Effector memory CD8-positive, alpha-beta T cell (primary cell): ENCODE measurements at places on chromosomes 5 and 9.

DNA sequence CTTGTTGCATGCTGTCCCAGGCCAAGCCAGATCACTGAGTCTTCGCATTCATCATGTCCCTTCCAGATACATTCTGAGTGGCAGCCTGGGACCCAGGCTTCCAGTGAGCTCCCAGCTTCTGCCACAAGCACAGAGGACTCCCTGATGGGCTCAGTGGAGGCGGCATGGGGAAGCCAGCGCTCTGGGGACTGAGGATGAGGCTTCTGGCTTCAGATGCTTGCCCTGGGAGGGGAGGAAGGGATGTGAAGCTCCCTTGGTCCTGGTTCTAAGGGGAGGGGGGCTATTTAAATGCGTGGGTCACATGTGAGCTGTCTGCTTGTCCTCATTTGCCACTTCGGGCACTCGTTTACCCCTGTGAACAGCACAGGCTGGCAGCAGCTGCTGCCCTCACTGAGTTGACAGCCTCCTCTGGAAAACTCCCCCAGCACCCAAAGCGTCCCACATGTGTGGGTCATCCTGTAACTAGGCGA, 174.0 kb downstream of the NR3C1 start:
- DNase-seq = peak; percentile 25

- no peak for DNase-seq
Observed at GRCh38 chr9:128121924-128122808, 5.4 kb downstream of the PTGES2 start.

DNA sequence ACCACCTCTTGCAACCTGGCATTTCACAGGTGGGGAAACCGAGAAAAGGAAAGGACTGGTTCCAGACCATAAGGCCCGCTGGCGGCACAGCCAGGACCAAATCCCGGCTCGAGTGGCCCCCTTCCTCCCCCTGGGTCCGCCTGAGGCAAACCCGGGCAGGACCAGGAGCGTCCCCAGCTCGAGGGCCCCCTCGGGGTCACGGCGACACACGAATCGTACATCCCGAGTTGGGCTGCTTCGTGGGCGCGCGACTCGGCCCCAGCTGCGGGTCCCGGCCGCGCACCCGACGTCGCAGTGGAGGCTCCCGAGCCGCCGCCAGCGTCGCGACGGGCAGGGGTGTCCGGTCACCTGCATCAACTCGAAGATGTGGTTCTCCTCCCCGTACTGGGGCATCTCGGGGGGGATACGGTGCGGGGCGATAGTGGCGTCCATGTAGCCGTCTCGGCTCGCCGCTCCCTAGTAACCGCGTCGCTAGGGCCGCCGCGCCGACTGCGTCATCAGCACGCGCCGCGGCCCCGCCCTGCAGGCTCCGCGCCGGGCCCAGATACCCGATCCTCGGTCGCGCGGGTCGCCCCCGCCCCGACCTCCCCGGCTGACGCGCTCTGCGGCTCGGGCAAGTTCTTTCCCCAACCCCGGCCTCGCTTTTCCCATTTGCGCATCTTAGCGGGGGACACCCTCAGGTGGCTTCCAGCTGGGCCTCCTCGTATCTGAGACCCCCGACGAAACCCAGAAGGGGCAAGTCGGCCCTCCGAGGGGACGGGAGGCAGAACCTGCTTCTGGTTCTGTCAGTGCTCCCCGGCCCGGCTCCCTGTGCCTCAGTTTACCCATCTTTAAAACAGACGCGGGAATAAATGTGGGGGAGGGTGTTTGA, at the start of gene AK8:
AK8 (minus strand) TSS at position 461 of the 871 bp plus-strand sequence; CDS start at position 432, 29 bp downstream.
- DNase-seq = peak; percentile 80

DNA sequence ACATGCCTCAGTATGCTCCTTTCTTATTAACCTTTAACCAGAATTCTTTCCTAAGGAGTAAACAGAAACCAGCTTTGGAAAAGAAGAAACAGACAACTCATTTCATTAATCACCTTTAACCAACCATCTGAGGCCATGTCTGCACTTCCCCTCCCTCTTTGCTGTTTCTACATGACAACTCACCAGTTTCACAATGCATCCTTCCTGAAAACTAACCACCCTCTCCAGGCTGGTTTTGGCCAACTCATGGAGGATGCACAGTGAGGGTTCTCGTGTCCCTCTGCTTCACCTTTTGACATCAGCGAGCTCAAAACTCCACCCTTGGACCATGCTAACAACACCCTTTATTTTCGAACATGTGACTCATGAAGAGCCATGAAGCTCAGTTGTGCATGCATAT, 244.1 kb downstream of the ELAVL2 start:
- DNase-seq = no peak

DNA sequence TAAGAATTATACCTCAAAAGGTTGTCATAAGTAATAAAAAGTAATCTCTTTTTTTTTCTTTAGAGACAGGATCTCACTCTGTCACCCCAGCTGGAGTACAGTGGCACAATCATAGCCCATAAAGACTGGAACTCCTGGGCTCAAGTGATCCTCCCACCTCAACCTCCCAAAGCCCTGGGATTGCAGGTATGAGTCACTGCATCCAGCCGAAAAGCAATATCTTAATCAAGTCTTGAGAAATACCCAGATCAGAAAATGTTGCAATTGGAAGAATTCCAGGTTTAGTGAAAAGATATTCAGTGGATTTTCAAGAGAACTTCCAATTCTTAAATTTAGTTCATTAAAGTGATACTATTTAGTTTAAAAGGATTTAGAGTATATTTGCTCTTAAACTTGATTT, 40.9 kb upstream of the IDNK start:
- DNase-seq = no peak

- no peak for DNase-seq
Observed at GRCh38 chr9:123073991-123074422, 40.5 kb downstream of the GPR21 start.

DNA sequence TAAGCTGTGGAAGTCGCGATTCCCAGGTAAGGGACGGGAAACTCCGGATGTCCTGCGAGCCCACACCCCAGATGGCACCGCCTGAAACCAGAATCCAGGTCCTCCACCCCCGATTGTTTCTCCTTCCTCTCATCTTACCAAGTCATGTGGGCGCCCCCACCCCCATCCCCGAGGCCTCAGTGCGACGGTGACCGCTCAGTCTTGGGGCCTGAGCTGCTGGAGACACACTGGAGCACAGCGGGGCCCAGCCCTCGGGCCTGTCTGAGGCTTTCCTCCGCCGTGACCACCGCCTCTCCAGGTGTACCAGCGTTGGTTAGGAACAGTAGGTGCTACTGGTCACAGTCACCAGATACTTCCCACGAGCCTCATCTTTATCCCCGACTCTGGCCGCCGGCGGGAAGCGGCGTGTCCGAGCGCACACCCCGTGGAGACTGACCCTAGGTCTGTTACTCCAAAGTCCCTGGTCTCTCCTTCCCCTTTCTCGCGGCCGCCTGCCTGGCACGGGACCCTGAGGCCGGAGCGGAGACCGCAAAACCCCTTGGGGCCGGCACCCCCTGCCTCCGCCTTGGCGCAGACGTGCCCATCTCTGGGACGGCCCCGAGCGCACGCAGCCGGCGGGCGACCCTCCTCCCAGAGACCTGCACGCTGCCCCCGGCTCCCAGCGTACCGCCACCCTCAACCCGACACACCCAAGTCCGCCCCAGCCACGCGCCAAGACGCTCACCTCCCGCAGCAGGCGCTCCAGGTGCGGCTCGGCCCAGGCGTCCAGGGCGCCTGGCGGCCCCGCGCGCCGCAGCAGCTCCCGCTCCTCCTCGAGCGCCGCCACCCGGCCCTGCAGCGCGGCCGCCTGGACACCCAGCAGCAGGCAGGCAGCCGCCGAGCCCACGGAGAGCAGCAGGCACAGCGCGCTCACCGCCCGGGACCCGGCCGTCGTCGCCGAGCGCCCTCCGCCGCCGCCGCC, 733 bp downstream of the COL23A1 start:
- no peak for DNase-seq

GRCh38 chr5:127746756-127747155, 43.6 kb downstream of the CCDC192 start:
- DNase-seq = no peak

- DNase-seq = no peak
Observed at GRCh38 chr9:70557661-70558369, 143.4 kb upstream of the KLF9 start.

GRCh38 chr5:157372472-157372822, 87.6 kb upstream of the NIPAL4 start:
- DNase-seq = no peak

DNA sequence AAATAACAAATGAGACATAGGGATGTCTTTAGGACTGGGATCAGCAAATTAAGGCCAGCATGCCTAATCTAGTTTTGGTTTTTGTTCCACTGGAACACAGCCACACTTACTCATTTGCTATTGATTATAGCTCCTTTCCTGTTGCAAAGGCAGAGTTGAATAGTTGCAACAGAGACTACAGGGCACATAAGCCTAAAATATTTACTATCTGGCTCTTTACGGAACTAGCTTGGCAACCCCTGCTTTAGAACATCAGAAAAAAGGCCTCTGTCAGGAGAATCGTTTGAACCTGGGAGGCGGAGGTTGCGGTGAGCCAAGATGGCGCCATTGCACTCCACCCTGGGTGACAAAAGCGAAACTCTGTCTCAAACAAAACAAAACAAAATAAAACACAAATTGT, 384.8 kb downstream of the ELAVL2 start:
- DNase-seq = no peak

DNA sequence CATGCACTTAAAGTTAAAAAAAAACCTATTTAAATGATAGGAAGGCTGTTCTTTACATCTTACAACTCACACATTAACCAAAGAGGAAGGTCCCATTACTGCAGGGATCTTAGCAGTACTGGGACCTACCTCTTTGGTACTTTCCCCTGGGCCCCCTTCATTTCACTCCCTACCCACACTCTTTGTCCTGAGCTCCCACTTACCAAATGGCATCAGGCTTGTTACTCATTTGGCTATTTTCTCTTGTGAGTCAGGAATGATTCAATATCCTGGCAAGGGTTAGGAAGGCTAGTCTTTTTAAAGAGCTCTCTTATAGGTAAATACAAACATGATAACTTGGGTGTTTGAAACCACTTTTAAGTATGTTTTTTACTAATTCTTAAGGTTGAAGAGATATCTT, 117.4 kb upstream of the ELL2 start:
- DNase-seq = no peak

- no peak for DNase-seq
Observed at GRCh38 chr5:5192681-5193080, 52.6 kb downstream of the ADAMTS16 start.

GRCh38 chr9:130331573-130331972, 66.0 kb downstream of the HMCN2 start:
- no peak for DNase-seq

DNA sequence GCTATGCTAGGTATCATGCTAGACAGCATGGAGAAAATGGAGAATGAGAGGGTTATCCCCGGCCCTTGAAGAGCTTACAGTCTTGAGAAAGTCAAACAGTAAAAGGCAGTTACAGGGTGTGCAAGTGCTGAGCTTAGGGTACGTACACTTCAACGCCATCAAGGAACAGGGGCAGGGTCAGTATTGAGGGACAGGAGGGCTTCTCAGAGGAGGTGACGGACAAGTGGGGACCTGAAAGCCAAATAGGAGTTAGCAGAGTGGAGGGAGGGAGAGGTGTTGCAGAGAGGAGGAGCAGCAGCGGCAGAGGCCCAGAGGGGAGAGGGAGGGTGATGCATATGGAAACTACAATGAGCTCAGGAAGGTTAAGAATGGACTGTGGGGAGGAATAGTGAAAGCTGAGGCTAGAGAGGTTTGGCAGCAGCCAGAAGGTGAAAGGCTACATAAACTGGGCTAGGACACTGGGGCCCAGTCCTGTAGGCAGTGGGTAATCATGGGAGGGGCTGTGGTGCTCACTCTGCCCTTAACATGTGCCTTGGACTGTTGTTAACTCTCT, 88.0 kb downstream of the NRG2 start:
- DNase-seq = no peak

DNA sequence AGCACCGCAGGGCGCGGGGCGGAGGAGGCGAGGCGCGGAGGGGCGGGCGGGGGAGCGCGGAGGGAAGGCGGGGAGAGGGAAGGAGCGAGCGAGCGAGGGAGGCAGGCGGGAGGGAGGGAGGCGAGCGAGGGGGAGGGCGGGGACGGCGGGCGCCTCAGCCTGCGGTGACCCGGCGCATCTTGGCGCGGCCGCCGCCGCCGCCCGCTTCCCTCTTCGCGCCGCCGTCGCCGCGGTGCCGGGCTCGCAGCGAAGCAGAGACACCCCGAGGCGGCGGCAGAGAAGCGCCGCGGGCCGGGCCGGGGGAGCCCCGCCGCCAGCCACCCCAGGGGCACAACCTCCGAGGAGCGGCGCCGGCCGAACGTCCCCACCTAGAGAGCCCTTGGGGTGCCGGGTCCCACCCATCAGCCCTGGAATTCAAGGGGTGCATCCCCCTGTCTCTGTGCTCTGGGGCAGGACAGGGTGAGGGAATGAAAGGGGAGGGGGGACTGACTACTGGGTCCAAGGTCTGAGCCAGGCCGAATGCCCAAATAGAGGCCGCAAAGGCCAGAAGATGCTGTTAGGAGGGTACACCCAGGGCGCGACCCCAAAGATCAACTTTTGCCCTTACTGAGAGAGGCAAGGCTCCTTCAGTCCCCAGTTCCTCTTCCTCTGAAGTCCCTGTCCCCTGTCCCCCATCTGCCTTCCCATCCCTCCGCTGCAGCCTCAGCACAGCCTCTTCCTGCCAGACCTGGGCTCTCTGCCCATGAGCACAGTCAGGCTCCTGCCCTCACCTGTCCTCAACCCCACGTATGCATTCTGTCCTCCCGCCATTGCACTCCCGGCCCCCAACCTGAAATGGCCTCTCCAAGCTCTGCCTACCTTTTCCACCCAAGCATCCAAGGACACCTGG, at the start of gene ADAMTS2:
ADAMTS2 (minus strand) TSS at position 29 of the 889 bp plus-strand sequence. CDS start 133 bp downstream, outside the sequence.
- no peak for DNase-seq

DNA sequence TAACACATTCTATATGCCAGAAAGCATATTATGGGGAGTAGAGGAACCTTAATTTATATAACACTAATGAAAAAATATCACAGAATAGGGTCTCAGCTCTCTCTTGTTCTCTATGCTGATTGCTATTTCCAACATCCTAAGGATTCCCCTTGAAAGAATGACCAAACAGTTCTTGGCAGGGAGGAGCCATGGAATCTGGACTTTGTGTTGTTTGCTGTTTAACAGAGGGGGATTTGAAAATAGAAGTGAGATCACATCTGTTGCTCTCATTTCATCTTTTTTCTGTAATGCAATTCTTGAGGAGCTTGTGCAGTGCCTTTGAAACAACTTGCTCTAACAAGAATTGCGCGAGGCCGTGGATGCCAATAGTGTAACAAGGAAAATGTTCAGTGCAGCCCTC, 755.3 kb downstream of the TLE1 start:
- DNase-seq = no peak

GRCh38 chr5:63613442-63613841, 348.8 kb downstream of the HTR1A start:
- DNase-seq = no peak

GRCh38 chr5:1801222-1801966, at the start of gene NDUFS6:
TSS of gene NDUFS6 (plus strand) at chr5:1801407. CDS start at chr5:1801418, 11 bp downstream.
- peak; percentile 70 for DNase-seq
